ENCODE measurements at places on chromosomes 12 and 14.

DNA sequence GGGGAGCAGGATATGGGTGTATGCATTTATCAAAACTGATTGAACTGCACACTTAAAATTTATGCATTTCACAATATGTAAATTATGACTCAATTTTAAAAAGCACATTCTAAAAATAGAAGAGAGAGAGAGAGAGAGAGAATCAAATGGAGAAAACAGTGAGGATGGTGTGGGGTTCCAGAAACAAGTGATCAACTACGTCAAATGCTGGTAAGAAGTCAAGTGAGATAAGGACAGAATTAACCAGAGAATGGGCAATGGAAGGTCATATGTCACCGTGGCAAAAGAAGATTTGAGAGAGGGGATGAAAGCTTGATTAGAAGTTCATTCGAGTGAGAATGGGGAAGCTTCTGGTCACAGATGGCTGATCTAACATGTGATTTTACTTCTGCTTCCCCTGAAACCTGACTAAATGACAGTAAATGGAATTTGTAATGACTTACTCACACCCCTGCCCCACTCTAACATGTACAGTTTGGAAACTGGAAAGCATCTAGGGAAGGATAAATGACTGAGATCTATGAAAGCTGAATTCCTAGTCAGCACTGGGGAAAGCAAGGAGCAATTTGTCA, 276.5 kb upstream of the AMIGO2 start:
- DNase-seq: no peak

- no peak for DNase-seq
Measured at GRCh38 chr12:124768452-124769162, 95.1 kb downstream of the SCARB1 start.

DNA sequence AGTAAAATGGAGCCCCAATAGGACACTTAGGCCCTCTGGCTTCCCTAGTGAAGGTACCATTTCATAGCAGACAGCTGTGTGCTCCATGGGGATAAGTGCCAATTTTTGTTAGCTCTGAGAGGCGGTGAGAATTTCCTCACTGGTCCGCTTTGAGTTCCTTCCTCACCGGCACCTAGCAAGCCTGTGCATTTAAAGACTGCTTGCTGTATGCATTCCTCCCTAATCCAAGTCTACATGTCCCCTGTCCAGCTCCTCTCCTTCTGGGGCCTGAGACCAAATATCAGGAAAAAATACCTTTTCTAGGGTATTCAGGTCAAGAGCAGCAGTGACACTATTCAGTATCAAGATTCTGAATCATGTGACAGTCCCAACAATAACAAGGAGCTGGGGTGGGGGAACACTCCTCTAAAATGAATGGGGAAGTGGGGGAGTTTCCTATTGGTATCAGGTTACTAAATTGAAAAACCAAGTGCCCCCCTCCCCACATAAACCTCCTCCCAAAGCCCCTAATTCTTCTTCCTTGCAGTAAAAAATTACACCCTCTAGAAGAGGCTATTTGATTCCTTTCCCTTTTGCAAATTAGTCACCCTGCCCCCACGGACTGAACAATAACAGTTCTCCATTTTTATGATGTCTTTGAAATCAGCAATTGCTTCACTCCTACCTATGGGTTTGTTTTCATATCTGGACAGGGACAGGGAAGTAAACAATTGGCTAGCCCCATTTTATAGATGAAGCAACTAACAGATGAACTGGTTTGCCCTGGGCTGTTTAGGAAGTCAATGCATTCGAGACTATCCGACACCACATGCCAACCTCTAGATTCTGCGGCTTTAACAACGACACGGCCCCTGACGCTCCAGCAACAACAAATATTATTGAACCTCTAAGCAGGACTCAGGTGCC, 28.9 kb downstream of the BCL11B start:
- no peak for DNase-seq

- DNase-seq: no peak
Measured at GRCh38 chr14:51368721-51369163, 128.7 kb downstream of the TMX1 start.

DNA sequence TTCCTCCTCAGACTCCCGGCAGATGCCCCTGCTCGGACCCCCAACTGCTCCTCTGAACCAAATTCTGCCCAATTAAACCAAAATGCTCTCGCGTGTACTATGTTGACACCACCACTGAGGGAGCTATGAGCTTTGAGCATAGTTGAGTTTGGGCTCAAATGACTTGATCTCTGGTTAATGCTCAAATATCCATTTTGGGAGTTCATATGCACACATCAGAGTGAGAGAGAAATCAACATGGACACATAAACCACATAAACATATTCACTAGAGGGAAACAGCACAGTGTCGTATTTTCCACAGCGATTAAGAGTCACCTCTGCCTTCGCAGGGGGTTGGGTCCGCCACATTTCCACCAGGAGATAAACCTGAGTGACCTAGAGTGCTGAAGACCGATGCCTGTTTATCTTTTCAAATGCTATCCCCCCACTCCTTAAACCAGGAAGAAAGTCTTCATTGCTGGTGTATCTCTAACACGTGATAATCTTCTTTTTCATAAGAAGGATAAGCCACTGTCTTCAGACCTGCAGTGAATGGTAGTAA, 59.4 kb upstream of the FOXN3 start:
- no peak for DNase-seq

DNA sequence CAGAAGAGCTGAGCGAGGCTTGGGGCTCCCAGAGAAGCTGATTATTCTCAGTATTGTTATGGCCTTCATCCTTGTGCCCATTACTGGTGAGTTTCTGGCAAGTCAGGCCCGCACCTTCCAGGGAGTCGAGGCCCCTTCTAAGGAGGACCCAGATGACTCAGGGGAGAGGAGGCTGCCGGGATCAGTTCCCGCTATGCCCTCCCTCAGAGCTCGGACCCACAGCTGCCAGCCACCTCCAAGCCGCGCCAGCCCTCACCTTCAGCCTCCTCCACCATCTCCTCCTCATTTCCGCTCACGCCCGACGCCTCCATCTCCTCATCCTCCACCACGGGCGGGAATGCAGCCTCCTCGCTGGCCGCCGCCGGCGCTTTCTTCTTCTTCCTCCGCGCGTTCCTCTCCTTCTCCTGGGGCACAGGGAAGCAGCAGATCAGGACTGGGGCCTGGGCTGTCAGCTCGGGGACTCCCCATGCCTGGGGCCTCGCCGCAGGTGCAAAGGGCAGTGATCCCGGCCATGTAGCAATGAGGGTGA, 83.2 kb downstream of the RFLNA start:
- no peak for DNase-seq

- DNase-seq: no peak
Measured at GRCh38 chr14:96676166-96676565, 121.0 kb upstream of the VRK1 start.

- DNase-seq: no peak
Measured at GRCh38 chr14:59333668-59334067, 131.5 kb downstream of the GPR135 start.

DNA sequence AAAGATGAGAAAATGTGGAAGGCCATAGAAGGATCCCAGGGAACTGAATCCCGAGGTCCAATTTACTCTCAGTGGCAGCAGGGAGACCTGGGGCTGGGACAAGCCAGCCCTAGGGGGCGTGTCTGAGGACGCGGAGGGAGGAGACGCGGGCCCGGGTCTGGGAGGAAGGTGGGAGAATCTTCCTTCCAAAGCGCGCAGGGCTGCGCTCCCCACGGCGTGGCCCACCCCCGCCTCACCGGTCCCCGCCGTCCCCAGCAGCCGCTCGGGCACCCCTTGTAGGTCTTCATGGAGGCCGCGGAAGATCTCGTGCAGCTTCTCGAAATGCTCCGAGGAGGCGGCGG, 323 bp downstream of the VTI1B start:
- DNase-seq: no peak

DNA sequence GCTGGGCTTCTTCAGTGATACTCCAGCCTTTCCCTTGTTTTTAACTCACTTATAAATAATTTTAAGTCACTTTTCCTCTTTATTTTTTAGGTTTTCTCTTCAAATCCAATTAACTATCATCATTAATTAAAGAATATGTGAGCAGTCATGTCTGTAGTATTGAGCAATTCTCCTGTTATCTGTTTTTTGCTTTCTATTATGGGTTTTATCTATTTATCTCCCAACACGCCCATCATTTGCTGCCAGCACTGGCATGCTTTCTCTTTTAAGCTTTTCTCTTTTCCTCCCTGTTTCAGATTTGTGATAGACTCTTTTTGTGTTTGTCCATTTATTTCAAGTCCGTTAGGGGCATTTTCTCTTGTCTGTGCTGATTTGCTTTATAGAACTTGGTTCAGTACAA, 72.3 kb downstream of the CRADD start:
- no peak for DNase-seq

DNA sequence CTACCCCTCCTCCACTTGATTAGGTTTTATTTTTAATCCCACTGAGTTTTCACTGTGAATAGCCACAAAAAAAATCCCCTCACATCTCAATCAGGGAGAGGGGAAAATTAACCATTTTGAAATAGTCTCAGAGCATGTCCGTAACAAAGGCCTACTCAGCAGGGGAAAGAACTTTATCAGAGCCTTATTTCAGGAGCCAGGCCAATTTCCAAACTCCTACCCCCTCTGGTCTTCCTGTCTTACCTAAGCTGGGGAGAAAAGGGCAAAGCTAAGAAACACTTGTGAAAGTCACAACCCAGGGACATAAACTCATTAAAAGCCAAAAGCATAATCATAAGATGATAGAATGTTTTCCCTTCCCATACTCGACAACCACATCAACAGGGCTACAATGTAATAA, 260.3 kb upstream of the DIO3 start:
- no peak for DNase-seq

DNA sequence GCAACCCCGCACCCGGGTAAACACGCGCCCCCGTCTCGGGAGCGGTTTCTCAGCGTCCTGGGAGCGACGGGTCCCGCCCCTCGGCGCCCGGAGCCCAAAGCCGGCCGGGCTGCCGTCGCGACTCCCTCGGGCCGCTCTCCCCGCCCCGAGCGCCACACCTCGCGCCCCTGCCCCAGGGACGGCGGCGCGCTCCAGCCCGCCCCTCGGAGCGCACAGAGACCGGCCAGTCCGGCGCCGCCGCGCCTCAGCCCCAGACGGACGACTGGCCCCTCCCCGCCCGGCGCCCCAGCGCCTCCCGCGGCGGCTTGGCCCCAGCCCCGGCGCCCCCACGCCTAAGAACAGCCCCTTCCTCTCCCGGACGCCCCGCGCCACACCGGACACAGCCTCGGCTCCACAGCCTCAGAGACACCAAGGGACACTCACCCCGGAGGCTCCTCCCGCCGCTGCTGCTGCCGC, 411 bp downstream of the BTBD7 start:
- peak; percentile 2 for DNase-seq

GRCh38 chr14:69093631-69094421, 59.1 kb downstream of the DCAF5 start:
- no peak for DNase-seq

GRCh38 chr12:116818341-116818856, 62.8 kb downstream of the HRK start:
- no peak for DNase-seq

GRCh38 chr14:22769369-22769768, 2.9 kb downstream of the OXA1L start:
- DNase-seq: no peak

DNA sequence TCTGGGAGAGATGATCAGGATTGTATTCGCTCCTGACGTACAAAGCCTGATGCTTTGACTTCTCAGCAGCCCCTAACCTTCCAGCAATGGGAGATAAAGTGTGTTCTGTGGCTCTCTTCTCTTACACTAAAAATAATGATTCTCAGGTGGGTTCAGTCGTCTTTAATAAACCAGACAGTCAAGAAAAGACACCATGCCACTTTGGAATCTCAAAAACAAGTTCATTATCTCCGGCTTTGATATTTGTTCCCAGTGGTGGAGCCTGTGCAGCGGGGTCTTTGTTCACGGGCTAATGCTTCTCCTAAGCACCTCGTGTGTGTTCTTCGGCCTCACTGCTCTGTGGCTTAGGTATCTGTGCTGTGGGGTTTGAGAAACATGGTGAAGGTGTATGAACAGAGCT, 1.6 kb downstream of the ACVR1B start:
- DNase-seq: no peak

GRCh38 chr12:124538194-124539082, 29.0 kb downstream of the NCOR2 start:
- DNase-seq: no peak

- DNase-seq: no peak
Measured at GRCh38 chr12:105099356-105099755, 8.2 kb upstream of the WASHC4 start.

- no peak for DNase-seq
Measured at GRCh38 chr12:23552417-23552816, 397.1 kb downstream of the SOX5 start.

GRCh38 chr12:70459786-70460185, 93.7 kb downstream of the KCNMB4 start:
- DNase-seq: no peak

- DNase-seq: peak; percentile 53
Measured at GRCh38 chr14:74945852-74946658, 9.3 kb downstream of the PGF start.

DNA sequence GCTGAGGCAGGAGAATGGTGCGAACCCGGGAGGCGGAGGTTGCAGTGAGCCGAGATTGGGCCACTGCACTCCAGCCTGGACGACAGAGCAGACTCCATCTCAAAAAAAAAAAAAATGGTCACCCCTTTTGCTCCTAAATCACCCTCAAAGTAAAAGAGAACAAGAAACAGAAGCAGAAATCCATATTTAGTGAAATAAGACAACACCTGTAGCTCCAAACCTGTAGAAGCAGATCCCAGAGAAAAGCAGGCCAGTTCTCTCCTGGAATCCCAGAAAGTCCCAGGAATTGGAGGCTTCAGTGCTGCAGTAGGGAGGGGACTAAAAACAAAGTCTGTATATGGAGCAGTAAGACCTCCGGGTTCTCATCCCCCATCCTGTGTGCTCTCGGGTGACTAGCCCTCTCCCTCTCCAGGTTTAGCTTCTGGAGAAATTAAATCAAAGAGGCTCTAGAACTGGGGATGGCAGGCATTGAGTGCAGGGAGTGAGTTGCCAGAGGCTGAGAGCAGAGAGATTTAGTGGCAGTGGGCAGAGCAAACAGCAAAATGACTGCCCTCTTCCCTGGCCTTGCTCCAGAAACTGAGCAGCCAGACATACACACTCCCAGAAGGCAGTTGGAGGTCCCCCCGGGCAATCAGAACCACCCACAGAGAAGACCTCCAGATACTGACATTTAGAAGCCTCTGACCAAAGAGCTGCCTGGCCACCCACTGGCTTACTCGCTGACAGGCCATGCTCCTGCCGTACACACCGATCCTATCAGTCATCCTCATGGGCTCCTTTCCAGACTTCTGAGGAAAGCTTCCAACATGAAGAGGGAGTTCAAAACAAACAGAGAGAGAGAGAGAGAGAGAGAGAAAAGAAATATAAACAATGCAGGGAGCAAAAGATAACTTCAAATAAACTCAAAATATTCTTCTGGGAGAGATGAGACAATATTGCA, 6.3 kb upstream of the MLXIP start:
- DNase-seq: no peak

DNA sequence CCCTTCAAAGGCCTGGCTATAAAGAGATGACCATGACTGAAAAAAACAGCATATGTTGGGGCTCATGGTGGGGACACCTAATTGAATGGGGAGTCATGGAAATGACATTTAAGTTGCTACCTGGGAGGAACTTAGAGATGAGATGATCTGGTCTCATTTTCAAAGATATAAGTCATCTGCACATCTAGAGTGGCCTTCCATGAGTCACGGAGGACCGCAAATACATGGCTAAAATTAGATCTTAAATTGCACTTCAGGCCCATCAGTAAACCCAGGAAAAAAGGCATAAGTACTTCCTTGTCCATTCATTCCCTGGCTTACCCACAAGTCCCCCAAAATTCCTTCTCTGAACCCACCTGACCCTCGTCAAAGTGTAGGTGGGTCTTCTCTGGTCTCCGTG, 53.4 kb downstream of the SPTB start:
- DNase-seq: no peak

Data from activated CD8-positive, alpha-beta memory T cell treated with anti-CD3 and anti-CD28 coated beads for 4 hours (primary cell).